ENCODE measurements at places on chromosomes 2 and 18. TPM values are rescaled to one million over a fixed set of nuclear protein-coding genes. Genes with fewer than 3 reads are reported as not detected.

Gene TGFBRAP1
- polyA plus RNA-seq: 11.7 TPM

Gene CCDC121
- 3.0 TPM for polyA plus RNA-seq

Gene LYG2
- polyA plus RNA-seq: not detected

Gene KCNE4
- polyA plus RNA-seq: 3.6 TPM

Gene VWC2L
- 0.29 TPM for polyA plus RNA-seq

Gene ERFE
- 34.0 TPM for polyA plus RNA-seq

Gene SOWAHC
- polyA plus RNA-seq: 3.0 TPM

Gene DOK6
- polyA plus RNA-seq: 1.6 TPM

Gene FBXO15
- 2.5 TPM for polyA plus RNA-seq

Gene TCF7L1
- 15.3 TPM for polyA plus RNA-seq

All from brain (organoid and tissue), 16 donors.